ENCODE measurements at places on chromosomes 2 and 18.

- no peak for DNase-seq
These were observed 243.6 kb downstream of the HDAC4 start for GRCh38 chr2:239157269-239157668.

DNA sequence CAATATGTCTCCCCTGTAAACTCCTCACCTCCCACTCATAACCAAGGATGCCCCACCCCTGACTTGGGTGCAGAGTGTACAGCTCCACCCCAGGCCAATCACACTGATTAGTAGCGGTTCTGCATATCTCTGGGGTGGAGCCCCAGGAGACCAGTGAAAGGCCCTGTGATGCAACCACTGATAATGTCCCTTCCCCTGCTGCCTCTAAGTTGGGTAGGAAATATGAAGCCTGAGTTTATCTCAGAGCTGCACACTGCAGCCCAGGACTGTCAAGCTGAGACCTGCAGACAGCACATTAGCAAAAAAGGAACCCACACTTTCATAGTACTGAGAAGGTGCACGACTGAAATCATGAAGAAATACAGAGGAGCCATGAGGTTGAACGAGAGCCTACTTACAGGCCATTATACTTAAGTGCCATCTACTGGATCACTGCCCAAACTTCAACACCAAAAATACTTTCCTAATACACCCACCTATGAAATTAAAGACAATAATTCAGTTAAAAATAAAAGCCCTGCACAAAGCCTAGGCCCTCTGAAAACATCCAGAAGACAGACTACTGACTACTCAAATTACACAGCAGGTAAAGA is 455.4 kb upstream of the LRRTM4 start:
- no peak for DNase-seq

DNA sequence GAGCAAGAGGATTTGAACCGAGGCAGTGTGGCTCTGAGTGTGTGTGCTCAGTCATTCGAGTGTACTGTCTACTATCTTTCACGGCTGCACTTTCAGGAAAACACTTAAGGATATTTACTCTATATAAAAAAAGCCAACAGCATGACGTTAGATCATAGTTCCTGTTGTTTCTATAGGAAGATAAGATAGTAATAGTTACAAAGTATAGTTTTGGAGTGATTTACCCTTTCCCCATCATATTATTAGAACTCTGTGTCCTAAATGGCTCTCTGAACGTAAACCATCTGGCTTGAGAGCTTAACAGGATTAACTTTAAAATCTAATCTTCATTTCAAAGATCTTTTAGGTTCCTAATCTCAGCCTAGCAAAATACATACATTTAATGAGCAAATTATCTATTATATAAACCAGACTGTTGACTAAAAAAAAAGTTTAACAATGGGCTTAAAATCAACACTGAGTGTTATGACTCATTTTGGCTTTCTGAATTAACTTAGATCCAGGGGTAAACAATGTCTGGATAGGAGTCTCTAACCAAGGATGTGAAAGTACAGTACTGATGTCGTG is 150.3 kb upstream of the DNMT3A start:
- peak; percentile 72 for DNase-seq

GRCh38 chr2:63872571-63873328 is 31.1 kb downstream of the UGP2 start:
- no peak for DNase-seq
